Activated T-cell treated with anti-CD3 and anti-CD28 coated beads for 24 hours (primary cell): ENCODE measurements at places on chromosomes 12 and 14.
A peak's percentile ranks its signal among the peaks of the same experiment; 100 is the strongest.

GRCh38 chr12:103833095-103833775 is 7.8 kb downstream of the NT5DC3 start:
- DNase-seq, result no peak

- DNase-seq, result no peak
These were observed 796.4 kb downstream of the MED13L start for GRCh38 chr12:115481141-115481540.

DNA sequence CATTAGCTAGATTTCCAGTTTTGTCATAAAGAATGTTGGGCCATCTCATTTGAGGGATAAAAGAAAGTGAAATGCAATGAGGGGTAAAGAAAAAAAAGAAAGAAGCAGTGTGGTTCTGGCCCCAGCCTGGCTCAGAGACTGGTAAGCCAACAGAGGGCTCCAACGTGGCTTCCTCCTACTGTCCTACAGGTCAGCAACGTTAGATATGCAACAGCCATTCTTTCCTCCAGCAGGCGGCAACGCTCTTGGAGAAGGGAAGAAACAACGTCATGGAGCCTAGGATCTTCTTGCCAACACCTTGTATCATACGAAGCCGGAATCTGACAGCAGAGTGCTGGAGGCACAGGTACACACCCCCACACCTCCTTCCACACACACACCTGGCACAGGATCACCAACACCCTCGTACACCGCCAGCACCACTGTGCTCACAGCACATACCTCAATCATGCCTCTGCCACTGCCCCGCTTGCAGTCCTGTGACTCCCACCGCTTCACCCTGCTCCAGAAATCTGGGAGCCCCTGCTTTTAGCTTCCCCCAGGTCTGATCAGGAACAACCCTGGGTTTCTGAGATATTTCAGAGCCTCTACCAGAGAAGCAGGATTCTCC is 102.8 kb downstream of the RPAP3 start:
- DNase-seq, result no peak

- DNase-seq, result no peak
These were observed 619 bp downstream of the ERC1 start for GRCh38 chr12:991350-992333.

- no peak for DNase-seq
These were observed 62.7 kb downstream of the RCOR1 start for GRCh38 chr14:102655137-102655536.

- DNase-seq, result no peak
These were observed 4.8 kb downstream of the GUCY2C start for GRCh38 chr12:14691560-14691959.

DNA sequence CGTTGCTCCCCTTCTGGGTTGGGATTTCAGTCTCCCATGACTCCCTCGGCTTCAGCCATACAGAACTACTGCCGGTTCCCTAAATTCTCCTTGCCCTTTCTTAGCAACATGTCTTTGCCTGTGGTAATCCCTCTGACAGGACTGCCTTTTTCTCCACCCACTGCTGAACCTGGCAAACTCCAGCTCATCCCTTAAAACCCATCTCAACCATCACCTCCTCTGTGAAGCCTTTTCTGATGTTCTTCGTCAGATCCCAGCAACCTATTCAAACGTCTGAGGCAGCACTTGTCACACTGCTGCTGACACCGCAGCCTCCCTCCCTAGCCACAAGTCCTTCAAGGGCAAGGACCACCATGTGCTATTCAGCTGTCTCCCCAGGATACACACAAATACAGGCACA is 10.2 kb upstream of the SMUG1 start:
- no peak for DNase-seq

- no peak for DNase-seq
These were observed 130.7 kb downstream of the DHRS2 start for GRCh38 chr14:23766737-23767401.

- DNase-seq, result no peak
These were observed 4.4 kb downstream of the MAP4K5 start for GRCh38 chr14:50528000-50528399.

GRCh38 chr12:95336387-95337067 is 118.9 kb downstream of the VEZT start:
- no peak for DNase-seq

- DNase-seq, result no peak
These were observed 374.9 kb upstream of the RGS6 start for GRCh38 chr14:71557351-71557750.

DNA sequence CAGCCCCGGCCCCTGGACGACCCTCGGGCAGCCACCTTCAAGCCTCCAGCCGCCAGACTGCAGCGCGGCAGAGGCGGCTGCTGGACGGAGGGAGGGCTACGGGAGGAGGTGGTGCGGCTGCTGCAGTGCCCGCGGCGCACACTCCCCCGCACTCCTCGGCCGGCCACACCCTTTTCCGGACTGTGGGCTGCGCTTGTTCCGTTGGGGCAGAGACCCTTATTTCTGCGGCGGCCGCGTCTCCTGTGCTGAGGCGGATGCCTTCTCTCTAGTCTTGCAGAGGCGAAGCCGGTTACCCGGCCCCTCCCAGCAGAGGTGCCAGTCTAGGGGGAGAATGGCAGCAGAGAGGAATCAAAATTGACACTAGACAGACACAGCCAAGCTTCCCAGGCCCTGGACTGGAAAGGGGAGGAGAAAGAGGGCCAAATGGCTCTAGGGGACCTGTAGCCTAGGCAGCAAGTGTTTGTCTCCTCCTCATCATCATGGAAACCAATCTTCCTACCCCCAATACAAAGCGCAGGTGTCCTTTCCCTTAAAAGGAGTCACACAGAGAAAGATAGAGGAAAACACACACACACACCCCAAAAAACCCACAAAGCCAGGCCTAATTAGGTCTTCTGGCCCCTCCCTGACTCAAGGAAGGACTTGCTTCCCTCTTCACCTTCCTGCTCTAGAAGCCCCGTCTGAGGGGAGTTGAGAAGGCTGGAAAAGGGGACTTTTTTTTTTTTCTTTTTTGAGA is 1.3 kb downstream of the ESYT1 start:
- peak; percentile 49 for DNase-seq

DNA sequence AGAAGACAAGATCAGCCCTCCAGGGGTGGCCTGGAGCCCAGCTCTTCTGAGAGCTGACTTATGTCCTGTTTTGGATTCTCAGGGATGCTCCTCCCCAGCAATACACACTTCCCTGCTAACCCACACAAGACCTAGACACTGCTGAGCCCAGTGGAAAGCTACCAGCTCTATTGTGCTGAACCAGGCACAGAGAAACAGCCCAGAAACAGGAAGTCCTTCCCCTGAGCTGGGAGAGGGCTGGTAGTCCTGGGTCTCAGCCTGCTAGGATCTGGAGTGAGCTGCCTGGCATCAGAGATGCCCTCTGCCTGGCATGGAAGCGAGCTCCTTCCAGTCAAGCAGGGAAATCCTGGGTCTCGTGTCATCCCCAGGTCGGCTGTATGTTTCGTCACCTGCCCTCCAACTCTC is 1.2 kb upstream of the LAG3 start:
- DNase-seq, result no peak

GRCh38 chr14:104603711-104604401 is 716 bp downstream of the TMEM179 start:
- no peak for DNase-seq

DNA sequence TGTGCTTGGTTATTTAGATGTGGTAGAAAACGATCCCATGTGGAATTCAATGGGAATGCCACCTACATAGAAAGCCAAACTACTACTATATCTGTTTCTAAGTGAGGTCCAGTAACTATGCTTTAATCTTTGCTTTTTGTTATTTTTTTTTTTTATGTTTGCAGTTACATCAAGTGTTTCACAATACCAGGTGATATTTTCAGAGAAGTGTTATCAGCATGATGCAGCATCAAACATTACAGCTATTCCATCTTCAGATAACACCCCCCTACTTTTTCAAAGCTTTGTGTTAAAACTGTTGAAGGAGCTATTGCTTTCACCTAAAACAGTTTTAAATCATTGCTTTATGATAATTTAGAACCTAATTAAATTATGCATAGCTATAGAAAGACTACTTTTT is 163.8 kb upstream of the SLC16A7 start:
- no peak for DNase-seq

DNA sequence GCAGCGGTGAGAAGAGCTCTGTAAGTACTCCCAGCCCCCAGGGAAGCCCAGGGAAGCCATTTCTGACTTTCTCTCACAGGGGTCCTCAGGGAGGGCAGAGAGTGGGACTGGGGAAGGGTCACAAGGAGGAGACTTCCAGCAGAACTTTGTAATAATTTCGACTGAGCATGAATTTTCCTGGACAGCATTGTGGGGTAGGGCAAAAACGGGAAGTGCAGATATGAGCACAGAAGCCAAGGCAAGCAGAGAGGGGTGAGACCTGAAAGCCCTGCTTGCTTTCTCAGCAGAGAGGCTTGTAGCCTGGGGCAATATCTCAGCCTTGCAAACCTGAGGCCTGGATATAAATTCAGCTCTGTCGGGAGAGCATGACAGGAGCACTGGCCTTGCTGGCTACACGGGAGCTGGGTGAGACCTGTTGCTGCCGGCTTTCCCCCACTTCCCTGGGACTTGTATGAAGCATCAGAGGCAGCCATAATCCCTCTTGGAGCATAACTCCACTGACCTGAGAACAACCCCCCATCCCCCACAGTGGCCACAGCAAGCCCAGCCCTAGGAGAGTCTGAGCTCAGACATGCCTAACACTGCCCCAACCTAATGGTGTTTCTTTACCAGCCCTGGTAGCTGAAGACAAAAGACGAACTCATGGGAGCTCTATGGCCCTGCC is 9.8 kb upstream of the IQSEC3 start:
- DNase-seq, result no peak

DNA sequence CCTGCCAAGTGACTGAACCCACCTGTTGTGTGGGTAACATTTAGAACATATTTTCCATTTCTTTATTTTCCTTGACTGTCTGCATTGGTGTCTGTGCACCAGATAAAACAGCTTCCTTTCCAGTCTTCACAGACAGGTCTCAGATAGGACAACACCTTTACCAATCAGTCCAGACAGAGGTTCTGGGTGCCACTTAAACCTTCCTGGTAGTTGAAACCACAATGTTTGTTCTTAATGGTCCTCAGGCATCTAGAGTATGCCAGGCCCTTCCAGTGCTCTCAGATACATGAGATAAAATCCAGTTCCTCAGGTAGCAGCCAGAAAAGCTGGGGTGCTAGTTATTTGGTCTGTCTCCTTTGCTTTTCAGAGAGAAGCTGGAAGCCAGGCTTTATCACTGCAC is 7.0 kb upstream of the CLEC2D start:
- no peak for DNase-seq

- no peak for DNase-seq
These were observed 45.0 kb upstream of the GPR68 start for GRCh38 chr14:91289464-91289863.

- no peak for DNase-seq
These were observed 16.0 kb upstream of the DIP2B start for GRCh38 chr12:50488801-50489200.
